ENCODE measurements at places on chromosomes 7 and 10.

DNA sequence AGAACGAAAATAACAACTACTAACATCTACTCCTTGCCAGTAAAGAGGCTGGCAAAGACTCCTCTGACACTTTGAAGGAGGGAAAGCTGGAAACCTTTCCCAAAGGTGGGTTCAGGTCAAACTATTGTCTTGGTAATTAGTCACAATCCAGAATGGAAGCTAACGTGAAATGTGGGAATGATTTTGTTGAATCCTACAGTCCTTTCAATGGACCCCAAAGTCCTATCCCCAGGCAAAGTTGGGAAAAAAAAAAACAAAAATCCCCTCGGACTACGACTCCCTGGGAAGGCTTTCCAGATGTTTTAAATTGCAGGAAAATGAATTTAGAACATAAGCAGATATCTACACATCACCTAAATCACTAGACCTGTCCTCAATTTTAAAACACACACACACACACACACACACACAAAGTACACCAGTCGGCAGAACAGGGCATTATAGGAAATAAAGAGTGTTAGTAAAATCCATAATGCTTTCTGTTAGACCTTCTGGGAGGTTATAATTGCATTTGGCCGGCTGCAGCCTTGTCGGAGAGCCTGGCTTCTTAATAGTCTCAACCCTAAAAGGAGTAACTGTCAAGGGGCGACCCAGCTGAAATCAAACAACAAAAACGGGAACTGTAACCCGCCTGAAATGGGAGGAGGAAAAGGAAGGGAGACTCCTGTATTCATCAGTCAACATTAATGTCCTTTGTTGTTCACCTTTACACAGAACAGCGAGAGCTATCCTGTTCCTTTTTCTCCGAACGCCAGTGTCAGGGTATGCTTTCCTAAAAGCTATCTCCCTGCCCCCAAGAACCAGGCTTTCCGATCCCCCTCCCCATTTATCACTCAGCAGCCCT is 1.5 kb downstream of the DOCK4 start:
- peak; percentile 72 for DNase-seq

- DNase-seq: peak; percentile 74
Measured at GRCh38 chr10:73810735-73811465, 498 bp downstream of the NDST2 start.

DNA sequence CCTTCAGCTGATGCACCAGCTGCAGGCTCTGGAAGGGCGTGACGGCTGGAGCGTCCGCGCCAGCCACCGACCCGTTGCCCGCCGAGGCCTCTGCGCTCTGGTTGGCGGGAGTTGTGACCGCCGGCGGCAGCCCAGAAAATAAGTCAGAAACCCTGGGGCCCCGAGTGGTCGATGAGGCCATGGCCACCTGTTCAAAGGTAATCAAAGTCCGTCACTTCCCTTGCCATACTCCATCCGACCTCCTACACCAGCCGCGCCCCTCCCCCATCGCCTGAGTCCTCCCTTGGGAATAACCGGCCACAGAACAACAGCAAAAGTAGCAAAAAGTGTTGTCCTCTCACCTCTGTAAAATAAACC is 406 bp downstream of the PRLHR start:
- DNase-seq: no peak

DNA sequence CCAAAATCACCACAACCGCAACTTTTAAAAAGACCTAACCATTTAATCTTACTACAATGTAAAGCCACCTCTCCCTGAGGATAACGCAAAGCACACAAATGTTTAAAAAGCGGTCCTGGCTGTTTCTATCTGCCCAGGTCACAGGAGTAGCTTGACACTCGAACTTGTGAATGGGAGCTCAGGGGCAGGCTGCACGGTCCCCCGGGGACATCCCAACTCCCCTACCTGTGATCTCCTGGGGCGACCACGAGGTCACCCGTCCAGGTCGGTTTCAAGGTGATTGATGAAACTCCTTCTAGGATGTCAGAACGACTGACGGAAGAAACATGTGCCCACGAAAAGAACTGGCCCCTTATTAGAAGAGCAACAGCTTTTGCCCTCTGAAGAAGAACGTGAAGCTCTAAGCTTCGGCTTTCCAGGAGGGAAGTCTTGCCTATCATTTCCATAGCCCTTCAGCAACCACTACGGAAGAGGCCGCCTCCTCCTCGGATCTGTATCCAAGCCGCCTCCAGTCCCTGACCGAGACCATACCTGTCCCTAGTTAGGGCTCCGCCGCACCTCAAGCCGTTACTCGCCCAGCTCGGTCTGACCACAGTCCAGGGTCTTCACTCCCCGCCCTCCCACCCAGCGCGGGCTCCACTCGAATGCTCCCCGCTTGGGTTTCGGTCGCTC is 459 bp downstream of the CYCS start:
- DNase-seq: peak; percentile 46

DNA sequence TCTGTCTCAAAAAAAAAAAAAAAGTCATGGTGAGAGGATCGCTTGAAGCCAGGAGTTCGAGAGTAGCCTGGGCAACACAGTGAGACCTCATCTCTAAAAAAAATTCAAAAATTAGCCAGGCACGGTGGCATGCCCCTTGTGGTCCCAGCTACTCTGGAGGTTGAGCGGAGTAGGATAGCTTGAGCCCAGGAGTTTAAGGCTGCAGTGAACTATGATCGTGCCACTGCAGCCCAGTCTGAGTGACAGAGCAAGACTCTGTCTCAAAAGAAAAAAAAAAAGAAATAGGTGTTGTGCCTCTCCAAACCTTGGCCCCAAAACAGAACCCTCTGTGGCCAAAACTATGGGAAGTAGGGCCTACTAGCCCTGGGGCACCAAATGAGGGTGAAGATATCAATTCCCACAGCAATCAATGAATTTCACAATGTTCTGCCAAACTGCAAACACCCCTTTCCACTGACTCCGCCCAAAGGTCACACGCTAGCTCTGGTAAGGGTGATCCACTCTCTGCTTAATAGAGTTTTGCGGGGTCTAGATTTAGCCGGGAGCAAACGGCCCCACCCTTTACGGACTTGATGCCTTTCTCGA is 16.9 kb downstream of the SSC4D start:
- DNase-seq: no peak

DNA sequence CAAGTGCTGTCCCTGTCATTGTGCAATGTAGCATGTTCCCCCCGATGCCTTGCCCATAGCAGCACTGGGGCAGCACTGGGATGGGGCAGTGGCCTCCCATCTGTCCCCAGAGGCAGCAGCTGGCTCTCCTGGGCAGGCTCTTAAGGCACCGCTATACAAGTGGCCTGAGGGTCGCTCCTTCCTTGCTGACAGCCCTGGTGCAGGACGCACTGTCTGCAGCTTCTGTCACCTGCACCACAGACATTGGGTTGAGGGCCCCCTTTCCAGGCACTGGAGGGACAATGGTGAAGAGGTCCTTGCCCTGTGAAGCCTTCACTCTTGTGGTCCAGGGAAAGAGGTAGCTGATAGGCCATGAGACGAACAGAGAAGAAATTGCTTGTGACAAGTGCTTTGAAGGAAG is 10.6 kb downstream of the CPSF4 start:
- DNase-seq: no peak

DNA sequence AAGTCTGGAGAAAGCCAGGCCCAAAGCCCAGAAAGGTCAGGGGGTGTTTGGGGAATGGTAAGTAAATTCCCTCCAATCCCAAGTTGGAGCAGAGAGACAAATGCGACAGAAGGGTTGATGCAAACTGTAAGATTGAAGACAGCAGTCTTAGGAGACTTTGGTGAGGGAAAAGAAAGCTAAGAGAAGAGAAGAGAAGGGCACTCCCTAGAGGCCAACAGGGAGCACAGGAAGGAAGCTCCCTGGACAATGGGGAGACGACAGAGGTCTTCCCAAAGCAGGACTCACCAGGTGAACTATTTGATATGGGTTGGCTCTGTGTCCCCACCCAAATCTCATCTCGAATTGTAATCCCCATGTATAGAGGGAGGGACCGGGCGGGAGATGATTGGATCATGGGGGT is 151.5 kb downstream of the KIF20B start:
- DNase-seq: no peak

GRCh38 chr7:47549397-47549796 is 32.5 kb downstream of the TNS3 start:
- DNase-seq: no peak

GRCh38 chr10:79002336-79002735 is 66.4 kb upstream of the ZMIZ1 start:
- no peak for DNase-seq

GRCh38 chr10:48640326-48640725 is 35.5 kb upstream of the ARHGAP22 start:
- DNase-seq: no peak

- no peak for DNase-seq
Measured at GRCh38 chr7:87575521-87575920, 25.2 kb downstream of the ABCB1 start.

DNA sequence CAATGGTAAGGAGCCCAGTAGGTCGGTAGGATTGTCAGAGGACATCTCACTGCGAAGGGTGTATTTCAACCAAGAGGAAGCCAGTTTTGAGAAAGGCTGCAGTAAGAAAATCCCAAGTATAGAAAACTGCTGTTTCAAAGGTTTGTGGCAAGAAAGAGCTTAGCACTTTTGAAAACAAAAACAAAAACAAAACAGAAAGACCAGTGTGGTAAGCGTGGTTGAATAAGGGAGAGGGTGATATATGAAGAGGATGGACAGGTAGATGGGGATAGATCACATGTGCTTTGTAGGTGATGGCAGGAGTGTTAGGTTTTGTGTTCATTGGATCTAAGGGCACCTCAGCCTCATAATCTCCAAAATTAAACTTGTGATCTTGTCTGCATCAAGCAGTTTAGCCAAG is 141.6 kb upstream of the WNT16 start:
- no peak for DNase-seq

- no peak for DNase-seq
Measured at GRCh38 chr7:99031496-99031895, 112.4 kb downstream of the SMURF1 start.

- DNase-seq: no peak
Measured at GRCh38 chr7:50824882-50825281, 42.2 kb upstream of the GRB10 start.

DNA sequence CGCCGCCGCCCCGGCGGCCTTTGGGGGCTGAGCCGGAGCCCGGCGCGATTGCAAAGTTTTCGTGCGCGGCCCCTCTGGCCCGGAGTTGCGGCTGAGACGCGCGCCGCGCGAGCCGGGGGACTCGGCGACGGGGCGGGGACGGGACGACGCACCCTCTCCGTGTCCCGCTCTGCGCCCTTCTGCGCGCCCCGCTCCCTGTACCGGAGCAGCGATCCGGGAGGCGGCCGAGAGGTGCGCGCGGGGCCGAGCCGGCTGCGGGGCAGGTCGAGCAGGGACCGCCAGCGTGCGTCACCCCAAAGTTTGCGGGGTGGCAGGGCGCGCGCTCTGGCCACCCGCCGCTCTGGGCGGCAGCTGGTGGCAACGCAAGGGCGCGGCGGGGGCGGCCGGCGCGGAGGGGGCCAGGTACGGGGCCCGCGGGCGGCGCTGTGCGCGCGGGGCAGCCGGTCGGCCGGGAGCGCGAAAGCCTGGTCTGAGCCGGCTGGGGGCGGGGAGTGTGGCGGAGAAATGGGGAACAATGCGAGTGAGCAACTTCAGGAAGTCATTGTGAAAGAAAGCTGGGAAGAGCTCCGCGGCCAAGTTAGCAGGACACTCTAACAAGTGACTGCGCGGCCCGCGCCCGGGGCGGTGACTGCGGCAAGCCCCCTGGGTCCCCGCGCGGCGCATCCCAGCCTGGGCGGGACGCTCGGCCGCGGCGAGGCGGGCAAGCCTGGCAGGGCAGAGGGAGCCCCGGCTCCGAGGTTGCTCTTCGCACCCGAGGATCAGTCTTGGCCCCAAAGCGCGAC is at the start of gene IKZF1:
TSS of gene IKZF1 (plus strand) at position 588 of the 782 bp plus-strand sequence. CDS start 14,346 bp downstream, outside the sequence.
- DNase-seq: peak; percentile 99

- no peak for DNase-seq
Measured at GRCh38 chr7:80467069-80467468, 44.8 kb downstream of the GNAT3 start.

GRCh38 chr7:113207931-113208330 is 89.6 kb upstream of the SMIM30 start:
- DNase-seq: no peak

- DNase-seq: peak; percentile 82
Measured at GRCh38 chr7:51160990-51161615, 155.5 kb downstream of the COBL start.

DNA sequence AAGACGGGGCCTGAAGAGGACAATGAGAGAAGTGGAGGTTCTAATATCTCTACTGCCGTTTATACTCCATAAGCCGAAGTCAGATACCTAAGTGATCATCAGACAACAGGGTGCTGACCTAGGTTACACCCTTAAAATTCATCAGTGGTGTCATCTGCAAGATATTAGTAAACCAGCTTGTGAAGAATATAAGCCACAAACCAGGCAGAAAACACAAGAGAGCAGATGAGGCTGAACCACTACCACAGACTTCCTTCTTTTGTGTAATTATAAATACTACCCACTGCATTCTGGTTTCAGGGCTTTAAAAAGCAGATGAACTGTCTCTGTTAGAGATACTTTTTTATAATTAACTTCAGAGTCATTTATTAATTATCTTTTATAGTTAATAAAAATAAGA is 69.0 kb upstream of the LRRC17 start:
- peak; percentile 61 for DNase-seq

DNA sequence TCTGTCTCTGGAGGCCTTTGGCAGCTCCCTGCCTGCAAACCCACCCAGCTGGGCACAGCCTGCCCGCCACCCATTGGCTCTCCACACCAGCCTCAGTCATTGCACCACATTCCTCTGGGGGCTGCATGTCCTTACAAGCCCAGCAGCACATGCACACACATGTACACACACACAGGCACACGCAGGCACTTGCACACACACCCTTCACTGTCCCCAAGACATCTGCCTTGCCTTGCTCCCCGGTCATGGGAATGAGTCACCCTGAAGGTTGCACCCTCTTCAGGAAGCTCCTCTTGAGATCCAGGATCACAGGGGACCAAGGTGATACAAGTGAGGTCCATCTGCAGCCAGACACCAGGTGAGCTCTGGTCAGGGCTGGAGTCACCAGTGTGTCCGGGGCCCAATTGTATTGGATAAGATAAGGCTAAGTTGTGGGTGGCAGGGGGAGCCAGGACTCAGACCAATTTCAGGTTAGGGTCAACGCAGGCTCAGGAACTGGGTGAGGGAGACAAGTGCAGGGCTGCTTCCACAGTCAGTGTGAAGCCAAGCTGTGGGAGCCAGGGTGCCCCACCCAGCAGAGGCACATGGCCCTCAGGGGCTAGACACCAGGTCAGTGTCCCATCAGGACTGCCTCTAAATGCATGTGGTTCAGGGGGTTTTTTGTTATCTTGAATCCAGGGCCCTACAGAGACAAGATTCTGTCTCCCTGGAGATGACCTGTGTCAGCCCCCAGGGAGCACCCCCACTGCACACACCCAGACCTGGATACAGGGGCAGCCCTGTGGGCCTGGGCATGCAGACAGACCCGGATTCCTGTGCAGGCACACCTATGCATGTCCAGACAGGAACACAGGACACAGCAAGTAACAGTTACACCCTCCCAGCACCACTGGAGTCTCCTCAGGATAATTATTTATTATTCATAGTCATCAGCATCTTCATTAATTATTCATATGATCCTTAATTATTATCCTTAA is 33.8 kb downstream of the KCNH2 start:
- peak; percentile 78 for DNase-seq

- no peak for DNase-seq
Measured at GRCh38 chr7:29290829-29291228, 96.3 kb downstream of the CHN2 start.
